SK-N-SH treated with all-trans-retinoic acid at 6 μM for 48 hours (cell line): ENCODE measurements at places on chromosomes 6 and 20.

DNA sequence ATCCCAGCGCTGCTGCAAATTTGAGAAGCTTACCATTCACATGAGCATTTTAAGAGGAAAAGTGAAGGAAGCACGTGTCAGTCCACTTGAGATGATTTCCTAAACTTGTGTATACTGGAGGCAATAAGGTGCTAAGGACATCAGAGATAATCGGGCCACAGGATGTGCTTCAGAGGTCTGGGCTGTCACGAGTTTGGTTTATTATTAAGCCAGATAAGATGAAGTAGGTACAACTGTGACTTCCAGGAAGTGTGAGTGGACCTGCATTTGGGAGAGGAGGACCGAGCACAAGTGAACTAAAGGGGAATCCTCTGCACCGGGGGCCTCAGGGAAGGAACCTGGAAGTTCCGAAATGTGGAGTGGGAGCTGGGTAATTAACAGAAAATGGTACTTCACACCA, 1.4 kb downstream of the SAMD5 start:
- ATAC-seq: no peak

DNA sequence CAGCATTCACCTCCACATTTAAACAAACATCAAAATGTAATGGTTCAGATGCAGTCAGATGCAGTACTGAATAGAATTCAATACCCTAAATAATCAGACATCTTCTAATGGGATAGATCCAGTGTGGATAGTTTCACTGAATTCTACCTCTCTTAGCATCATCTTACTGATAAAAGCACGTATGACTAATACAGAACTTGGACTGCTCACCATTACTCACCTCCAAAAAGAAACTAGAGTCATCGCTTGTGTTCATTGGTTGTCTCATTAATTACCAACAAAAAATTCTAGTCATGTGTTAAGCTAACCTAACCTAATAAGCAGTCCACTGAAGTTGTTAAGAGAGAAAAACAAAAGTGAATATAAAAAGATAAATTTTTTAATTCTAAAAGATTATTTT, 165.9 kb upstream of the IRAK1BP1 start:
- peak; percentile 90 for ATAC-seq

- ATAC-seq: no peak
Observed at GRCh38 chr6:41344876-41345275, 9.5 kb downstream of the NCR2 start.

DNA sequence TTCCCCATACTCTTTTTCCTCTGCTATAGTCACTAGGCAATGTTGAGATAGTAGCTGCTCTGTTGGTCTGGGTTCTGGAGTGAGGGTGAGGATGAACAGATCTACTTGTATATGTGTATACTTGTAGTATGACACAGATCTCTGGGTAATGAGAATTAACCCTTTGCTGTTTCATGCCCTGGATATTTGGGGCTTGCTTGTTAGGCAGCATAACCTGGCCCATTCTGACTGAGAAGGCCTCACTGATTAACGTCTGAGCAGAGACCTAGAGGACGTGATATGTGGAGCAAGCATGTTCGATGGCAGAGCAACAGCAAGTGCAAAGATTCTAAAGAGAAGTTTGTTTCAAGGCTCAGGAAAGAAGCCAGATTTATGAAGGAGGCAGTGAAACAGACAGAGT, 94.4 kb downstream of the TRMT6 start:
- ATAC-seq: no peak

DNA sequence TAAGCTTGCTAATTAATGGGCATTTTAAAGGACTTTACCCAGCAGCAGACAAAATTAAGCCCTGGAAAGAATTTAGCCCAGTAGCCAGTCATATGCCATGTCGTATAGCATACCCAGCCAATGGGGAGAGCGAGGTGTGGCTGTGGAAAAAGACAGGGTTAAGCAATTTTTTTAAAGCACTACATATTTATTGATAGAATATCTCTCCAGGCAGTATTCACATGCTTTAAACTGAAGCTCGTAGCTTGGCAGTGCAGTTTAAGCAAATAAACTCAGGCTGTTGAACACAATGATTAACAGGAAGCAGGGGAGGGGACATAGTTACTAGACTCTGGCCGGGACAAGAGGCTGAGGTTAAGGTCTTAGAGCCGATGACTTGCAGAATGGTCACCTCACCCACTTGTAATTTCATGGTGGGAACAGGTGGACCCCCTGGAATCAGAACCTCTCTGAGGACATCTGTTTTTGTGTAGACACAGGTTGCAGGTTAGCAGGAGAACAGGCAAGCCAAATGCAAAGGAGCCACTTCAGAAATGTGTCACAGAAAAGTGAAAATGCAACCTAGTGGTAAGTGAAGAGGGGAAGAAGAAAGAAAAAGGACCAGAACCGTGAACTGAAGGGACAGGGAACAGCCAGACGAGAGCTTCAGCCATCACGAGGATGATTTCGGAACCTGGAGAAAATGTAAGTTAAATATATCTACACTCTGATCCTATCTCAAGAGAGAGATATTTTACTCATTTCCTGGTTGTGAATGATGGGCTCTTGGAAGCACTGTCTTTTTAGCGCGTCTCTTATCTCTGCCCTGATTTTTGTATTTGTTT, 7.2 kb downstream of the GCNT2 start:
- peak; percentile 88 for ATAC-seq

- ATAC-seq: no peak
Observed at GRCh38 chr6:128363020-128363813, 157.2 kb downstream of the PTPRK start.

GRCh38 chr6:89412071-89413005, at the start of gene RRAGD:
Gene RRAGD (minus strand): TSS chr6:89412273. CDS start chr6:89411993, 280 bp downstream.
- peak; percentile 47 for ATAC-seq

DNA sequence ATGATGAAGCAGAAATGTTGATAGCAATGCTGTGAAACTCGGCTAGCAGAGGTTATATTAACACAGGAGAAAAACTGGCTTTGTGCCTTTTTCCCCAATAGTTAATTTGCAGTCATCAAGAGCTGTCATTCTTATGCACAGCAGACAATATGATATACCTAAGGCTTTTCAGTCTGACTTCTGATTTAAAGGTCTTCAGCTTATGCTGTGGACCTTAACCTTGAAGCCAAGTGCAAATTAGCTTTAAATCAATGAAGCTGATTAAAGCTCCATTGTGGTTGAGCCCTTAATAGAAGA, 171.6 kb upstream of the ID4 start:
- ATAC-seq: peak; percentile 9; the same call in 1 of the 3 replicates

GRCh38 chr6:137787016-137787415, 80.0 kb upstream of the TNFAIP3 start:
- ATAC-seq: no peak

DNA sequence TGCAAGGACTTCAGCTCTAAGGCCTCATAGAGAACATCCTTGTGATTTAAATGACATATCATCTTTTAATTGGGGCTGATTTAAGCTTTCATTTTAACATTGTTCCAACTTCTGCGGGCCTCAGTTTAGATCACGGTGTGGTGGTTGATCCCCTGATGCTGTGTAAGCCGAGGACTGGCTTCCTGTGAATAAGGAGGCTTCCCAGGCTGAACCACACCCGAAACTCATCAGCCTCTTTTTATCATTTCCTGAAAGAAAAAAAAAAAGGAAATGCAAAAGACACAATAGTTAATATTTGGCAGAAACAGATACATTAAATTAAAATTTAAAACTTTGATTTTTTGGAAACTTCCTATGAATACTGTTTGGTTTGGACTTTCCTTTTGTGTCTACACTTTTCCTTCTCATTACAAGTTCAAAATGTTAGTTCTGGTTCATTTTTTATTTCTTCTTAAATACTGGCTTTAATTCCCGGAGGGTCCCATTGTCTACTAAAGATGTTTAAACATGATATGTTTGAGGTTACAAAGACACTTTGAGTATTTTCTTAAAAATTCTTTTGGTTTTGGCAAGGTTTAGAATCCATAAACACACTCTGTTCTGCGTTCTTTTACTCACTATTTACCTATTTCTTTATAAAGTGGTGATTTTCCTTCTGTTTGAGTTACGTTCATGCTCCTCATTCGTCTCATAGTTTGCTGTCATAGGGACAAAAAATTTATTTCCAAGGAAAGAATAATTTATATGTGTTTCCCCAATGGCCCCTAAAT, 230.0 kb upstream of the SULF2 start:
- no peak for ATAC-seq

DNA sequence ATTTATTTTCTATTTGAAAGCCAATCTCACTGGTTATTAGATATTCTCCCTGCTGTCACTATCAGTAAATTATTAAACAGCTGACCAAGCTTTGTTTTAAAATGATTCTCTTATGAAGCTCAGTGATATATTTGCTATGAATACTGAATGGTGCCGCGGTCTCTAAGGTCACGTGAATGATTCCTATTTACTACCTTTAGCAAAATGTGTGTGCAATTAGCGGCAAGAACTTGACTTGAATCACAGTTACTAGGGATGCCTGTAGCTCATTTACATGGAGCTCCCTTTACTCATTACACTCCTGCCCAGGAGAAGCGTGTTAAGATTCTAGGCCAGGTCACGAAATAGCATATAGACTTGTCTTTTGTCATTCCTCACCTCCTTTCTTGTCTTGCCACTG, 12.4 kb upstream of the PTPRT start:
- no peak for ATAC-seq

DNA sequence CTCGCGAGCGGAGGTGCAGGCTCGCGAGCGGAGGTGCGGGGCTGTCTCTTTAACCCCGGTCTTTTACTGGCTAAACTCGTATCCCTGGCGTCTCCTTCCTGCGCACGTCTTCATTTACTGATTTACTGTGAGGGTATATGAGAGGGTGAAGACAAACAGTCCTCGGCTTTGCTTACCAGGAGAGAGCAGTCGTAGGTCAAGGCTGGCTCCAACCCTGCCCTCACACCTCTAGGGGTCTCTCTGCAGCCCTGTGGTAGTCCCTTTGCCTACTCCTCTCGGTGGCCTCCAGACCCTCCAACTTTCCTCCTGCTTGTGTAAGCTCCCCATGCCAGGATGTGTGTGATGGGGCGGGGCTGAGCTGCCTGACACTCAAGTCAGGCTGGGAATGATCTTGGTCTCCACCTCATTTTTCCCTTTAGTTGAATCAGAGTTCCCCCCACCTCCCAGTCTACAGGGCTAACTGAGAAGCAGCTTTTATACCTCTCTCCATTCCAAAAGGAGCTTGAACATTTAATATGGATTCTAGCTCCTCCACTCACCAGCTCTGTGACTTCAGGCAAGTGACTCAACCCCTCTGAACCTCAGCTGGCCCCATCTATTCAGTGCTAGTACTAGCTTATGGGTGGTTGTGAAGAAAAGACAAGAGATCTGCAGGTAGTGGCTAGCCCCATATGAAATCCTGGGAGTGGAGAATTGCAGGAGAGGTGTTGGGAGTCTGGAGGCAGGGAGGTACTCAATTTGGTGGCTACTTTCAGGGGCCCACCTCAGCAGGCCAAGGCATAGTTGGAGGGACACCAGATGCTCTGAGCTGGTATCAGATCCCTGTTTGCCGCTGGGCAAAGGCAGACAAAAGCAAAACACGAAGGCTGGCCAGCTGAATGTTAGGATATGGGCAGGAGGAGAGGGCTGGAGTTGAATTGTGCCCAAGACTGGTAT, 902 bp downstream of the SLC29A1 start:
- peak; percentile 30 for ATAC-seq

DNA sequence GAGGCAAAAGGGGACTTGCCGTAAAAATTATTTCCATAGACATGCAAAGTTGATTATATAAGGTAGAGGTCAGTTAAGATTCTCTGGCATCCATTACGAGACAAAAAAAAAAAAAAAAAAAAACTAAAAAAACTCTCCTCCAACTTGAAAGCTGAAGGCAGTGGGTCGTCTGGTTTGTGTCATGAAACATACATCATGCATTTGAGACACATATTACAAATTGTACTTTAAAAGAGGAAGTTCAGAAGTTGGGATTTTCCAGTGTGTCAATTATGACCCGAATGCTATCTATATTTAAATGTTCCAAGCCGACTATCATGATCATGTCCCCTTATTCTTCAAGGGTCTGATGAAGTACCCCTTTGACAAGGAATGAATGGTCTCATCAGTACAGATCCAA, 125.1 kb downstream of the ZNF217 start:
- ATAC-seq: no peak

GRCh38 chr6:160424256-160424655, 76.1 kb downstream of the SLC22A3 start:
- no peak for ATAC-seq

GRCh38 chr6:1894954-1895353, 285.2 kb downstream of the FOXC1 start:
- no peak for ATAC-seq

DNA sequence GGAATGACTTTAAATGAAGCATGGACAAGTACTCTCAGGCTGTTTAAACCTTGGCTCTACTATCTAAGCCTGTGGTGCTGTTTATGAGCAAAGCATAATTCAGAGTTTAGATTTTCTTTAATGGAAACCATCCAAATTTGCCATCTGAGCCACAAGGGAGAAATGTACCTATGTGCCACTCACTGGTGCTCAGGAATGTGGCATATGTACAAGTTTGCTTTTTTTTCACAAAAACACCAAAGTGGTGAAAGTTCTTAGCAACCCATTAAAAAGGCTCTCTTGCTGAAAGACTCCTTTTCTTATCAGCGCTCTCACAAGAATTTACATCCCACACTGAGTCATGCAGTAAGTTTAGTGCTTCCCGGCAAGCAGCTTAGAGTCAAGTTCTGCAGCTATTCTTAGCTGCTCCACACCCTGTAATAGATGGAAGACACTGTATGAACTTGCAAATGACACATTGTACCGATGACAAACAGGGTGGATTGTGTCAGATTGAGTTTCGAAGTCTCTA, 57.3 kb upstream of the MLIP start:
- peak; percentile 87 for ATAC-seq

GRCh38 chr20:43942667-43943285, 28.1 kb downstream of the TOX2 start:
- ATAC-seq: peak; percentile 59

- ATAC-seq: peak; percentile 42
Observed at GRCh38 chr6:27865850-27866356, 46.3 kb downstream of the OR2B2 start.

DNA sequence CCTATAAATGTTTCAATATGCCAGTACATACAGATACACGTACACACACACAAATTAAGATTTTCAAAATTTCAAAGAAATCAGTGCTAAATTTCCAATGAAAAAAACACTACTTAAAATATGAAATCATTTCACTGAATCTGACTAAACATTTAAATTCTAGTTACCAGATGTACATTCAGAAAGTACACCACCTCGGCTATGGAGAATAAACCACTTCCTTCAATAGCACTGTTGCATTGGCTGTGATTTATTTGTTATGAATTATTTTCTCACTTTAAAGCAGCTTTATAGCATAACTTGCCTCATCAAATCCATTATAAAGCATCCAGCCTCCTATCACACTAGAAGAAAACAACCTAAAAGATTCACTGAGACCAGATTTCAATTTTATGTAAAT, 36.6 kb downstream of the HBS1L start:
- no peak for ATAC-seq

GRCh38 chr20:50125279-50125678, 12.3 kb upstream of the UBE2V1 start:
- no peak for ATAC-seq
